Colonic mucosa (tissue), 4 donors: ENCODE measurements at places on chromosomes 12 and 14. TPM values are rescaled to one million over a fixed set of nuclear protein-coding genes. Genes with fewer than 3 reads are reported as not detected.
A peak's percentile ranks its signal among the peaks of the same experiment; 100 is the strongest.

The STON2 gene
- total RNA-seq = 15.1 TPM

The RDH16 gene
- total RNA-seq = 0.44 TPM

The NELL2 gene
- 3.0 TPM for total RNA-seq

The SLC6A13 gene
- total RNA-seq = not detected

The NGB gene
- total RNA-seq = 1.5 TPM

The FAM216A gene
- total RNA-seq = 1.6 TPM

The KRT3 gene
- not detected for total RNA-seq

The ANG gene
- total RNA-seq = 73.6 TPM

The LRRC10 gene
- not detected for total RNA-seq

The PELI2 gene
- total RNA-seq = 13.9 TPM

The SLC2A3 gene
- 21.6 TPM for total RNA-seq

The DENND5B gene
- total RNA-seq = 11.8 TPM

The KLRC3 gene
- total RNA-seq = not detected

The GPR132 gene
- 1.0 TPM for total RNA-seq

The PRB2 gene
- not detected for total RNA-seq

DNA sequence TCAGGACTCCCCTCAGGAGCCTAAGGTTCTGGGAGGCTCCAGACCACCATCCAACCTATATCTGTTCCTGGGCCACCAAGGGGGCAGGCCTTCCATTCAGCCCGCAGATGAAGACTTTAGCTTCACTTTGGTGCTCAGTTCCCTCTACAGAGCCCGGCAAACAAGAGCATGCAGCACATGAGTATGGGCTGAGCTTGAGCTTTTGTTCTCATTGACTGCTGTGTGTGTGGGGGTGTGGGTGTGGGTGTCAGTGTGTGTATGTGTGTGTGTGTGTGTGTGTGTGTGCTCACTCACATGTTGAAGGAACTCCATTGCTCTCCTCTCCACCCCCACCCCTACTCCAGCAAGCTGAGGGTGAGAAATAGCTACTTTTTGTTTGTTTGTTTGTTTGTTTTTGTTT lies 219.1 kb downstream of the ZFP36L1 start:
- DNase-seq = no peak

GRCh38 chr14:96146131-96146771 lies 58.4 kb upstream of the BDKRB2 start:
- DNase-seq = no peak

DNA sequence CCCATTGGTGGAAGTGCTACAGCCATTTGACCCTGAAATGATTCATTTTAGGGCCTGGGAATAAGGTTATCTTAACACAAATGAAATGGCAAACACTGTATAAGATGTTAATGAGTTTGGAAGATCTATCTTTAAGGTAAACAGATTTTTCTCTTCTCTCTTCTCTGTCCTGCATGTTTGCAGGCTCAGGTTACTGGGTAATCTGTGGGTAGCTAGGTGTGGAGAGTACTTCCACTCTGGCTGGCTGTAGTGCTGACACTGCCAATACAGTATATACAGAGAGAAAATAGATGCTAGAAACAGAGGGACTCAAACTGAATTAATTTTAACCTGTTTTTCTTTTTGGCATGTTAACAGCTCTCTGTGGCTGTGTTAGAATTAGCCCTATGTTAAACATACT lies 84.6 kb downstream of the SLC38A6 start:
- DNase-seq = no peak

DNA sequence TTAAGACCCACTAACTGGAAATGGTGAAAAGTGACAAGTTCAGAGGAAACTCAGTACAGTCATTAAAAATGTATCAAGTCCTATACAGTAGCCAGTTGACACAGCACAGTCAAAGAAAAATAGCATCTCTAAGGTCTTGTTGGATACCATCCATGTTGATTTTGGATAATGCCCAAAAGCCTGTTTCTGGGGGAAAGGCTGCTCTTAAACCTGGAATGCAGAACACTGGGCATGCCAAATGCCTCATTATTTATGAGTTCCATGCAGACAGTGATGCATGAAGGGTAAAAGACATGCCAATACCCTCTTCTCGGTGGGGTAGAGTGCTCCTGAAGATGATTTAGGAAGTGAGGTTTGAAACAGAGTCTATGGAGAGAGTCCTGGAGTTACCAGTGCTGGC lies 29.6 kb downstream of the KCNK13 start:
- no peak for DNase-seq

DNA sequence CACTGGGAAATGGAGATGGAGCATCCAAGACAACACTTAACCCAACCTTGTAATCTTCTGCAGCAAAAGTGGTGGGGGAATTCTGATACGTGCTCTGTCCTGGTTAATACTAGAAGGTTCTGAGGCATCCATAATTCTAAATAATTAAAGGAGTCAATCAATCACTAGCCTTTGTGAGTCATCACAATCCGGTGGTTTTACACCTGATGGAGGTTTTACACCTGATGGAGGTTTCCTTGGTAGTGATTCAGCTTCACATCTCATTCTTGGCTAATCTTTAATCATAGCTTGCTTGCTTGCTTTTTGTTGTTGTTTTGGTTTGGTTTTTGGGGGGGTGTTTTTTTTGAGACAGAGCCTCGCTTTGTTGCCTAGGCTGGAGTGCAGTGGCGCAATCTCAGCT lies 343.4 kb downstream of the DPF3 start:
- no peak for DNase-seq

DNA sequence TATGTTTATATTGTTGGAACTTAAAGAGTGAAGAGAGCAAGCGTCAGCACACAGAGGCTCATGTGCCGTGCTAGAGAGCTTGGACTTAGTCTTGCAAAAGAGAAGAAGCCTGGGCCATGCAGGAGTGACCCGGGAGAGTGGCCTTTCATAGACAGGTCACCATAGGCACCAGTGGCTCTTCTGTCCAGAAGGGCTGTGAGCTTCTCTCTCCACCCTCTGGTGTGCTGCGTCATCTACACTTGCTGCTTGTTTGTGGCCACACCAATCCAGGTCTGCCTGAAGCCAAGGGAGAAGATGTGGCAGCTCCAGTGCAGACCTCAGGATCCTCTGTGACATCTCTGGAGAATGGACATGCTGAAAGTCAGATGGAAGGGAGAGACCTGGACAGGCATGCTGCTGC lies 74.4 kb downstream of the NTF3 start:
- no peak for DNase-seq

- no peak for DNase-seq
These were observed 45.1 kb upstream of the PRPF39 start for GRCh38 chr14:45038865-45039264.

DNA sequence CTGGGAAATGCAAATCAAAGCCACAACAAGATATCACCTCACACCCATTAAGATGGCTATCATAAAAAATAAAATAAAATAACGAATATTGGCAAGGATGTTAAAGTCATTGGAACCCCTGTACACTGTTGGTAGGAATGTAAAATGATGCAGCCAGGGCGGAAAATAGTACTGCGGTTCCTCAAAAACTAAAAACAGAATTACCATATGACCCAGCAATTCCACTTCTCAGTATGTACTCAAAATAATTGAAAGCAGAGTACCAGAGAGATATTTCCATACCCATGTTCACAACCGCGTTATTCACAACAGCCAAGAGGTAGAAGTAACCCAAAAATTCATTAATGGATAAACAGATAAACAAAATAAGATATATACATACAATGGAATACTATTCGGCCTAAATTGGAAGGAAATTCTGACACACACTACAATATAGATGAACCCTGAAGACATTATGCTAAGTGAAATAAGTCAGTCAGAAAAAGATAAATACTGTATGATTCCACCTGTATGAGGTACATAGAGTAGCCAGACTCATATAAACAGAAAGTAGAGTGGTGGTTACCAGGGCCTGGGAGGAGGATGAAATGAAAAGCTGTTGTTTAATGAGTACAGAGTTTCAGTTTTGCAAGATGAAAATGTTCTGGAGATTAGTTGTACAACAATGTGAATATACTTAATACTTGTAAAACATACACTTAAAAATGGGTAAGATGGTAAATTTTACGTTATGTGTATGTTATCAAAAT lies 84.6 kb downstream of the TXNDC16 start:
- DNase-seq = no peak

- DNase-seq = no peak
These were observed 472.7 kb upstream of the FLRT2 start for GRCh38 chr14:85057221-85057620.

- DNase-seq = no peak
These were observed 85.9 kb downstream of the C2CD5 start for GRCh38 chr12:22458298-22458937.

GRCh38 chr14:77055306-77055705 lies 26.8 kb upstream of the IRF2BPL start:
- DNase-seq = no peak

DNA sequence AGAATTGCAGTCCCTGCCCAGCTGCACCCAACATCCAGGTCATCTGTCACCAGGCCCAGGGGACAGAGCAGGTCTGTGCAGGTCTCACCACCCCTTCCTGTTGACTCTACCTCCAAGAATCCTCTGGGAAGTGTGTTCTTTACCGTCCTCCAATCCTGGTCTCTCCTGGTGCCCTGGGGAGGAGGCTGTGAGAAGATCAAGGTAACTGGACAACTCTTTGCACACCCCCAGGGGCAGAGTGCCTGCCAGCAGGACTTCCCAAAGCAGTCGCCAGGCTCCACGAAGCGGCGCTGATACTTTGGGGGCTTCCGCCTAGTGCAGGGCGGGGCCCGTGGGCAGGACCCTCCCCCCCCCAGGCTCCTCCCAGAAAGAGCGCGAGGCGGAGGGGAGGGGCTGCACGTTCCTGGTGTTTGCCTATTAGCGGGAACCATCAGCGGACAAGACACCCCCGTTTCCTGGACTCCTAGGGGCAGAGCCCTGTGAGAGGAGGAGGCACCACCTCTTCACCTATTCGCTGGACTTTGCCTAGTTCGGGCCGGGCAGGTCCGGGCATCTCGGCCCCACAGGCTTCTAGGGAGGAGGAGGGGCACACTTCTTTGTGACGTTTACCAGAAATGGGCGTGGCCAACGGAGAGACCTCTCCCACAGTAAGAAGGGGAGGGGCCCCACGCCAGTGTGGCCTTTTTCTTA lies 918.0 kb downstream of the AACS start:
- DNase-seq = peak; percentile 35

DNA sequence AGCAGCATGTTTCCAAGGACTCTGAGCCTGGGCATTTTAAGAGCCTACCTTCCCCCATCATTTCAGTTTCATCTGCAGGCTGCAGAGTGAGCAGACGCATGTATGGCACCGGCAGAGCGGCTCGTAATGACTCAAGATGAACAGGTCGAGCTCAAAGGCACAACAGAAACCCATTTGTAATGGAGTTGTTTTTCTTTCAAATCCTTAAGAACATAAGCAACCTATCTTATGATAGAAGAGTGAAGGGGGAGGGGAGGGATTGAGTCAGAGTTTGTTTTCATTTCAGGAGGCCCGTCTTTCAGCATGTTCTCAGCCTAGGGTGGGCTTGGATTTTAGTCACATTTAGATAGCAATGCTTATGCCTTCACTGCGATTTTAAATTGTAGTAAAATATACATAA lies 54.9 kb upstream of the CISTR start:
- no peak for DNase-seq

- DNase-seq = no peak
These were observed 213.3 kb downstream of the BMP4 start for GRCh38 chr14:53743371-53743770.

GRCh38 chr14:105272623-105273022 lies 24.3 kb downstream of the BTBD6 start:
- no peak for DNase-seq

GRCh38 chr14:96268431-96269358 lies 12.7 kb downstream of the BDKRB1 start:
- DNase-seq = peak; percentile 43

DNA sequence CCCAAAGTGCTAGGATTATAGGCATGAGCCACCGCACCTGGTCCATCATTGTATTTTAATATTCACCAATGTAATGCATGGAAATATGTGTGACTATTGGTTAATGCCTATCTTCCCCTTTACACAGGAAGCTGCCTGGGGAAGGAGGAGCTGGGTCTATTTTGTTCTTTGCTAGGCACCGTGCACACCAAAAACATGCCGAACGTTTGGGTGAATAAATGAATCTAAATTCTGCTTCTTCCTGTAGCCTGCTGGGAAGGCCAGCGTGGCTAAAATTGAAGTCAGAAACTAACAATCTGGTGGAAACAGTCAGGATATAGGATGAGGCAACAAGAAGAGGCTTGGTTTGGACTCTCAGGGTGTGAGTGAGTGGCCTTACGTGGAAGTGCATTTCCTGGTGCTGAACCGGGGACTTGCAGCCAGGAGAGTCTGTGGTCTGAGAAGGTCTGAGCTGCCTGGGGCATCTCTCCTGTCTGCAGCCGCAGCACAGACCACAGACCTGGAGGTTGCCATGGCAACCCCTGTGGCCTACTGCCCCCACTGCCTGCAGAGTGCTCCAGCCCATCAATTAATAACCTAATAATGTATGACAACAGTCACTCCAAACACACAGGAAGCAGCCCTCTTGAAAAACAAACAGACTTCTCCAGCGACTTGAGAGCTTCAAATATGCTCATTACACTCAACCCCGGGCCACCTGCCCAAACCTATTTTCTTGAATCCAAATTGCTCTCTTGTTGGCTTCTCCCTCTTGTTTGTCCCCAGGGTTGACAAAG lies 5.5 kb upstream of the GPR68 start:
- no peak for DNase-seq

GRCh38 chr12:51626115-51626514 lies 35.1 kb downstream of the SCN8A start:
- no peak for DNase-seq
